Cardiac septum (tissue), 1 donor: ENCODE measurements at places on chromosomes 16 and 17. TPM values are rescaled to one million over a fixed set of nuclear protein-coding genes. Genes with fewer than 3 reads are reported as not detected.

- no peak for DNase-seq
Observed at GRCh38 chr17:78185981-78186691, 716 bp downstream of the TK1 start.

- DNase-seq, result no peak
Observed at GRCh38 chr17:59620518-59621259, 994 bp downstream of the CLTC start.

DNA sequence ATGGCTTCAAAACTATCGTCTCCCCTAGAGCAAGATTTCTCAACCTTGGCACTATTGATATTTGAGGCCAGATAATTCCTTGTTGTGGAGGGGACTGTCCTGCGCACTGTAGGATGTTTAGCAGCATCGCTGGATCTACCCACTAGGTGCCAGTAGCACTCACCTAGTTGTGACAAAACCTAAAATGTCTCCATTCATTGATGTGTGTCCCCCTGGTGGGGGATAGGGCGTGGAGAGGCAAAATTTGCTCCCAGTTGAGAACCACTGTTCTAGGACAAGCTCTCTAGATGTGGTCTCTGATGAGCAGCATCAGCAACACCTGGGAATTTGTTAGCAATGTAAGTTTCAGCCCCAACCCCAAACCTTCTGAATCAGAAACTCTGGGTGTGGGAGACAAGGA is 259.0 kb downstream of the XYLT1 start:
- DNase-seq, result peak; percentile 24

- DNase-seq, result peak; percentile 87
Observed at GRCh38 chr16:17173281-17173680, 297.5 kb downstream of the XYLT1 start.

DNA sequence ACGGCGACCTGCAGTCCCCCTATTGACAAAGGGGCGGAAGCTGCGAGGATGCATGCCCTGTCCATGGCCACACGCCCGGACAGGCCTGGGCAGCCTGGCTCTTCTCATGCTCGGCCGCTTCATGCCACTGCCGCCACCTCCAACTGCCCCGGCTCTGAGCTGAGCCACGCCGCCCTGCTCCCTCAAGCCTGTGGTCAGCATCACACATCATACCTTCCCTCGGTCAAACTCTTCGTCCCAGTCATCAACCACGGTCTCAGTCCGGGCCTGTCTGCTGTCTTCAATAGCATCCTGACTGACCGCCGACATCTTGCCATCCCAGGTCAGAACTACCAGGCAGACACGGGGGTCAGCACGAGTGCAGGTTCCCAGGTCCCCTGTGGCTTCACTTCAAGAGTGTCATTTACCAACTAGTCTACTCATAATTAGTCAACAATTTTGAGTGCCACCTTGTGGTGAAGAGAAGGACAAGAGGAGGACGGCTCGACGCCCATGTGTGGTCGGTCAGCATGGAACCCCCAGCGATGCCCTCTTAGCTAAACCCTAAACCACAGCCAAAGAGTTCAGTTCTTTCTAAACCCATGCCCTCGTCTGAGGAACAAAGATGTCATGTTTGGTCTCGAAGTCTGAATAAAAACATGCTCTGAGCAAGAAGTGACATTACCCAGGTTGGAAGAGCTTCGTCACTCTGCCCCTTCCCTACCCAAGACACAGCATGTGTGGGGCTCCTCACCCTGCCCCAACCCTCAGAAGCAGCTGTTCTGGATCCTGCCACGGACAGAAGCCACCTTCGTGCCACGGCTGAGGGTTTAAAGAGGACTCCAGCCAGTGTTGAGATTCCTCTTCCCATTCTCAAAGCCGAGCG is 16.9 kb upstream of the CYTH1 start:
- DNase-seq, result no peak

- DNase-seq, result no peak
Observed at GRCh38 chr17:43723697-43724359, 34.8 kb downstream of the SOST start.

GRCh38 chr16:81767987-81768592 is 11.0 kb upstream of the PLCG2 start:
- DNase-seq, result no peak

- DNase-seq, result no peak
Observed at GRCh38 chr17:72102366-72102765, 18.5 kb upstream of the SOX9 start.

- no peak for DNase-seq
Observed at GRCh38 chr17:56948491-56948890, 12.4 kb downstream of the COIL start.

- no peak for DNase-seq
Observed at GRCh38 chr17:4497101-4497824, 1.4 kb upstream of the SPNS2 start.

DNA sequence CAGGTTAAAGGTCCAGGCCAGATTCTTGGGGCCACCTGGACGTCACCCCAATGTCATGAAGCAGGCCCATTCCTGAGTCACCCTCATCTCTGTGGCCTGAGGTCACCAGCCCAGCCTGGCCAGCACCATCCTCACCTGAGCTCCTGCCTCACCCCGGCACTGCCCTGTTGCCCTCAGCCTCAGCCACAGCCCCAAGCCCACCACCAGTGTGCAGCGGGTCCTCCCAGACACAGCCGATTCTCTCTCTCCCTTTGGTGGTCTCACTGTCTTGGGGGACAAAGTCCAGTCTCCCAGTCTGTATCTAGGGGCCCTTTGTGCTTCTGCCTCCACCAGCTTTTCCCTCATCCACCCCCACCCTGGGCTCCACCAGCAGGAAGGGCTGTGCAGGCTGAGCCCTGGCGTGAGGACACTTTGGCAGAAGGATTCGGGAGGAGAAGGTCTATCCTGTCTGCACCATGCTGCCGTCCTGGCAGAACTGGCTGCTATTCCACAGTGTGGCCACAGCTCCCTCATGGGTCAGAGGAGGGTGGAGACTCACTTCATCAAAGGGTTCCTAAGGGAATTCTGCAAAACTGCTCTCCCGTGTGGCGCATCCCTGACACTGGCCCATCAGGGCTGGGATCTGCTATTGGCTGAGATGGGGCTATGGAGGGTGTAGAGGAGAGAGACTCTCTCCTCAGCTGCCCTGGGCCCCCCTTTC is 64.3 kb downstream of the PRMT7 start:
- DNase-seq, result no peak

DNA sequence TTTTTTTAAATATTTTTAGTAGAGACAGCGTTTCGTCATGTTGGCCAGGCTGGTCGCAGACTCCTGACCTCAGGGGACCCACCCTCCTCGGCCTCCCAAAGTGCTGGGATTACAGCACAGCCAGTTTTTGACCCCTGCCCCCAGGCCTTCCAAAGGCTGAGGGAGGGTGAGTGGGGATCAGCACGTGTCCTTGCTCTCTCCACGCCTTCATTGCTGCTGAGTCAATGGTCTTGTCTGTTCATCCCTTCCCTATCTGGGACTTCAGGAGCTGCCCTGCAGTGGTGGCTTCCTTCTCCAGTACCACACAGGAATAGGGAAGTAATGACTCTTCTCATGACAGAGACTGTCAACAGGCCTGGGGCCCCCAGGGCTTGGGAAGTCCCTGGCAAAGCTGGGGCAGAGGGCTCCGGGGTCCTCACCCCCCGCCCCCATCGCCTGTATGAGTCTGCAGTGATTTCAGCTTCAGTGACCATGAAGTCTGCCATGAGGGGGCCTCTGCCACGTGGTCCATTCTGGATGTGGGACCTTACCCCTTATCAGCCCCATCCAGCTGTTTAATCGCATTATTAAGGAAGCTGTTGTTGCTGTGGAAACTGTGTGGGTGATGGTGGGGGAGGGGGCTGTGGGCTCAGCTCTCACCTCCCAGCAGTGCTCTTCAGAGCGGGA is 6.1 kb downstream of the ABCC3 start:
- no peak for DNase-seq

BCKDK gene
- total RNA-seq, result 56.4 TPM

RABEP1 gene
- total RNA-seq, result 65.2 TPM

TEX14 gene
- 0.32 TPM for total RNA-seq

GRB7 gene
- total RNA-seq, result 0.65 TPM

PPL gene
- 5.6 TPM for total RNA-seq
